DMS79 (cell line): ENCODE measurements at places on chromosomes 2 and 18.
A peak's percentile ranks its signal among the peaks of the same experiment; 100 is the strongest.

GRCh38 chr2:61045999-61046398 lies 19.7 kb upstream of the SANBR start:
- DNase-seq: no peak

GRCh38 chr2:216285701-216286100 lies 86.6 kb downstream of the MARCHF4 start:
- DNase-seq: peak; percentile 28

DNA sequence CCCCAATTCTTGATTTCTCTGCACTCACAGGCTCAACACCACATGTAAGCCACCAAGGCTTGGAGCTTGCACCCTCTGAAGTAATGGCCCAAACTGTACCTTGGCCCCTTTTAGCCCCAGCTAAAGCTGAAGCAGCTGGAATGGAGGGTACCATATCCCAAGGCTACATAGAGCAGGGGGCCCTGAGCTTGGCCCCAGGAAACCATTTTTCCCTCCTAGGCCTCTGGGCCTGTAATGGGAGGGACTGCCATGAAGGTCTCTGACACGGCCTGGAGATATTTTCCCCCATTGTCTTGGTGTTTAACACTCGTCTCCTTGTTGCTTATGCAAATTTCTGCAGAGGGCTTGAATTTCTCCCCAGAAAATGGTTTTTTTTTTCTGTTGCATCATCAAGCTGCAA lies 69.7 kb downstream of the SKA1 start:
- no peak for DNase-seq

DNA sequence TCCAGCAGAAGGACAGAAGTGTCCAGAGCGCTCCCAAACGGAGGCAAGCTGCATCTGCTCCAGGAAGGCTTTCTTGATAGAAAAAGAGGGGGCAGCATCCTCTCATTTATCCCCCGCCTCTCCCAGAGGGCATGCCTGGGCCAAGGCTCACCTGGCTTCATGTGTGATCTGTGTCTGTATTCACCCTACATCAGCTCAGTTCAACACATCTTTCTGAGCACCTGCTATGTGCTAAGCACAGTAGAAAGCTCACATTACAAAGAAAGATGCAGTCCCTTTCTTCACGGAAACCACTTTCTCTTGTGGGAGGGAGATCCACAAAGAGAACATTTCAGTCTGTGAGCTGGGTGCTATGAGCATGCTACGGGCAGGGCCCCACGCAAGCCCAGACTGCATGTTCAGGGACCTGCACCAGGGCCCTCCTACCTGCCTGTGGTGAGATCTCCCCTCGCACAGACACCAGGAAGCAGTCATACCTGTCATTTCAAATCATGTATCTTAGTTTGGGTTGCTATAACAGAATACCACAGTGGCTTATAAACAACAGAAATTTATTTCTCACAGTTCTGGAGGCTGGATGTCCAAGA lies 90.7 kb downstream of the PDCL3 start:
- DNase-seq: no peak

DNA sequence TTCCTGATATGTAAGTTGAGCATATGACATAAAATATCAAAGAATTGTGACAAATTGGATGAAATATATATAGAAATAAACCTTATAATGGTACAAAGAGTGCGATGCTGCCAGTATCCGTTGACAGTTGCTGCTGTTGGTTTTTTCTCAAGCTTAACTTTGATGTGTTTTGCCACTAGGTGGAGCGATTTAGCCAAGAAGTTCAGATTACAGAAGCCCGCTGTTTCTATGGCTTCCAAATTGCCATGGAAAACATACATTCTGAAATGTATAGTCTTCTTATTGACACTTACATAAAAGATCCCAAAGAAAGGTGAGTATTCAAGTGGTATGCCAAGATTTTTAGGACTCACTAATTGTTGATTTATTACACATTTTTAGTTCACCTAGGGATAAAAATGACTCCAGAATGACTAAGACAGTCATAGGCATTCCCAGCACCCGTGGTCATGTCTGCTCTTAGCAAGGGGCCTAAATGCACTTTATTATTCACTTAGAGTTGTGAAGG lies 2.1 kb downstream of the RRM2 start:
- DNase-seq: peak; percentile 39

DNA sequence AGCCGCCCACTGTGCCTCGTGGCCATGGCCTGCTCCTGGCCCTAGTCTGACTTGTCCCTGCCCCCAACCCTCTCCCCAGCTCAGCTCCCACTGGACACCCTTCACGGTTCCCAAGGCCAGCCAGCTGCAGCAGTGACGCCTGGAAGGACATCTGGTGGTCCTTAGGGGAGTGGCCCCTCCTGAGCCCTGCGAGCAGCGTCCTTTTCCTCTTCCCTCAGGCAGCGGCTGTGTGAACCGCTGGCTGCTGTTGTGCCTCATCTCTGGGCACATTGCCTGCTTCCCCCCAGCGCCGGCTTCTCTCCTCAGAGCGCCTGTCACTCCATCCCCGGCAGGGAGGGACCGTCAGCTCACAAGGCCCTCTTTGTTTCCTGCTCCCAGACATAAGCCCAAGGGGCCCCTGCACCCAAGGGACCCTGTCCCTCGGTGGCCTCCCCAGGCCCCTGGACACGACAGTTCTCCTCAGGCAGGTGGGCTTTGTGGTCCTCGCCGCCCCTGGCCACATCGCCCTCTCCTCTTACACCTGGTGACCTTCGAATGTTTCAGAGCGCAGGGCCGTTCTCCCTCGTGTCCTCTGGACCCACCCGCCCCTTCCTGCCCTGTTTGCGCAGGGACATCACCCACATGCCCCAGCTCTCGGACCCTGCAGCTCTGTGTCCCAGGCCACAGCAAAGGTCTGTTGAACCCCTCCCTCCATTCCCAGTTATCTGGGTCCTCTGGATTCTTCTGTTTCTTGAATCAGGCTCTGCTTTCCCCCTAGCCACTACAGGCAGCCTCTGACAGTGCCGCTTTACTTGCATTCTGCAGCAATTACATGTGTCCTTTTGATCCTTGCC lies 35.8 kb downstream of the ANO7 start:
- DNase-seq: no peak
